ENCODE measurements at places on chromosomes 3 and 15.

DNA sequence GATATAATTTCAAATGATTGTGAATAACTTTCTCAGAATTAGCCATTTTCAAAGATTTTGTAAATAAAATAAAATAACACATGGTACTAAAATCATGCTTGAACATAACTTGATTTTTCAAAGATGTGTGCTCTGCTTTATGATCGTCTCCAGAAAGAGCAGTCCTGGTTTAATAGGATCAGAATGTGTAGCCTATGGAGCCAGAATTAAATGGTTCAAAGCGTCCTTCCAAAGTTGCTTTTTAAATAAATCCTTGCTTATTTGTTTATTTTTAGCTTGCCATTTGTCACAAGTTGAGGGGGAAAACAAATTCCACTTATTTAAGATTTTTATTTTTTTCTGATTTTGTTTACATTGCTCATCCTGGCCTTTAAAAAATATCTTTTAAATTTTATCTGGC lies 123.7 kb upstream of the SPRED1 start:
- no peak for DNase-seq

- DNase-seq = peak; percentile 4
These were observed 16.2 kb upstream of the VILL start for GRCh38 chr3:37974121-37975083.

DNA sequence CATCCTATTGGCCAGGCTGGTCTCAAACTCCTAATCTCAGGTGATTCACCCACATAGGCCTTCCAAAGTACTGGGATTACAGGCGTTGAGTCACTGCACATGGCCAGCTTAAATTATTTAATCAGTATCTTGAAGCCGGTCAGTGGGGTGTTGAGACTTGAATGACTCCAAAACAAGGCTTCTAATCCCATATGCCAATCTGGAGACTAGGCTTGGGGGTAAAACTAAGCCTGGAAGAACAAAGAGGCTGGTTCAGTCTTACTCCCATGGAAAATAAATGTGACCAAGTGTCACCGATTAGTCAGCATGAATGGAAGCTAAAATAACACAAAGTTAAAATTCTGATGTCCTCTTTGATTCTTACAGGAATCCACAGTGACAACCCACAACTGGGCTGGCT lies 509.1 kb downstream of the FOXP1 start:
- no peak for DNase-seq

GRCh38 chr15:31792611-31793199 lies 237.6 kb upstream of the CHRNA7 start:
- DNase-seq = no peak

- DNase-seq = no peak
These were observed 94.1 kb downstream of the FAM43A start for GRCh38 chr3:194779729-194780224.
